ENCODE measurements at places on chromosomes 11 and 22.

DNA sequence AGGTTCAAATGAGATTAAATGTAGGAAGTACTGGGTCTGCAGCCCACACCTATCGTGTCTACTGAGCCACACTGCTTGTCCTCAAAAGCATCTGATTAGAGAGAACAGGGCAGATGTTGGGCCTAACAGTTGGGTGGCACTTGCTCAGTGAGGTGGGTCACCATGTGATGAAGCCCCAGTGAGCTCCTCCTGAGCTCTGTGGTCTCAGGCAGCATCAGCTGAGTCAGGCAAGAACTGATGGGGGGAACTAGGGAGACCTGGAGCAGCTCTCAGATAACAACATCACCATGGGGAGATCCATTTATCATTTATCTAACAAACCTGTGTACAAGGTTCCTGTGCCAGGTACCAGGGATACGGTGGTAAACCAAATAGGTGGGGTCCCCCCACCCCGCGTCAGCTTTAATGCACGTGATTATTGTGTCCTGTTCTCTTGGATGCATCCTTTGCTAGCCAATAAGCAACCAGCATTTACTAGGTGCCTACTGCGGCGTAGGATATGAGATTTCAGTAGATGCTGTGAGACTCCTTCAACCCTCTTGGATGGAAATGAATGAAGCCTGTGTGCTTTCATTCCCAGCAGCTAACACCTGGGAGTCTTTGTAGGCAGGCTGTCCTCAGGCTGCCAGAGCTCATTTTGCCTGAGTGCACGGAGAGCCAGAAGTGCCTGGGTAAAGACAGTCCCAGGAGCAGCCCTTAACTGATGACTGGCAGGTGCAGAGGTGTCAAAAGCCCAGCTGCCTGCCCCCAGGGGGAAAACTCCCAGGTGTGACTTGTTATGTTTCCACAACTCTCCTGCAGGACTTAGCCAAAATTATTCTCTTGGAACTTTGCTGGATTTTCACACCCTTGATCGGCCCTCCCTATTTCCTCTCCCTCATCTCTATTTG lies 73.6 kb upstream of the NARS2 start:
- DNase-seq: no peak

GRCh38 chr11:62725646-62726045 lies 1.6 kb downstream of the HNRNPUL2 start:
- DNase-seq: no peak

DNA sequence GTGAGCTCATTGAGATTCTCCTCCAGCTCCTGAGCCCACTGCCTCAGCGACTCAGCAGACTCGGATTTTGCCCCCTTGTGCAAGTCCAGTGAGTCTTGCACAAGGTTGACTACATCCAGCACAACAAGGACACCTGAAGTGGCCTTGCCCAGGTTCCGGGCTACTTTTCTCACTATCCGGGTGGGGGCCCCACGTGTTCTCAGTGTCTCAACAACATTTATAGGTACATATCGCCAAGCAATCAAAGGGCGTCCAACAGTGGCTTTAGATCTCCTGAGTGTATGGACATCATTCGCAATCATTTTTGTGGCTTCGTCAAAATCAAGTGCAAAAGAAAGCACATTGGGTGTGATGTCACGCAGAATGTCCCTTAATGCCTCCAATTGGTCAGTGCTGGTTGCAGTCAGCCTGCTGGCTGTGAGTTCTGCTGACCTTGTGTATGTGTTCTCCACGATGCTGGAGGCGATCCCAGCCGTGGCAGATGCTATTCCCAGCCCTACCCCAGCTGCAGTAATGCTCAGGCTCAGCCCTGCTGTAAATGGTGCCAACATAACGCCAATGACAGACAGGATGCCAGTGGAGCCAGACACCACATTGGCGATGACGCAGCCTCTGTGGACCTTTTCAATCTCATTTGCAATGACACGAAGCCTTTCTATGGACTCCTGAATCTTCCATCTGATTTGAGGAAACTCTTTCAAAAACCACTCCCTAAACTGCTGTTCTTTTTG lies 10.3 kb downstream of the APOL4 start:
- no peak for DNase-seq

- no peak for DNase-seq
These were observed 111.0 kb upstream of the ARHGAP42 start for GRCh38 chr11:100575860-100576717.

DNA sequence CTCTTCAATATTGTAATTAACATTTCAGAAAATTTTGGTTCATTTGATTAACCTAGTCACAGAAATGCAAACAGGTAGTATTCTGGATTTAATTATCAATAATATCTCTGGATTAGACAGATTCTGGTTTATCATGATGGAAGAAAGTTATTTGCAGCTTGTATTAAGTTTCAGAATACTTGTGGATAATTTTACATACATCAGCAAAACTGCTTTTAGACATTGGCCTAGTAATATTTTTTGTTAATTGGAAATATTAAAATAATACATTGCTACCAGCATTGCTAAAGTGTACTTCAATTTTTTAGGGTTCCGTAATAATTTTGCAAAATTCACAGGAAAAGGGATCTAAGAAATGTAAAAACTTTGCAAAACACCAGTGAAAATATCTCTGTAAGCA lies 3.8 kb upstream of the OR5D14 start:
- no peak for DNase-seq

DNA sequence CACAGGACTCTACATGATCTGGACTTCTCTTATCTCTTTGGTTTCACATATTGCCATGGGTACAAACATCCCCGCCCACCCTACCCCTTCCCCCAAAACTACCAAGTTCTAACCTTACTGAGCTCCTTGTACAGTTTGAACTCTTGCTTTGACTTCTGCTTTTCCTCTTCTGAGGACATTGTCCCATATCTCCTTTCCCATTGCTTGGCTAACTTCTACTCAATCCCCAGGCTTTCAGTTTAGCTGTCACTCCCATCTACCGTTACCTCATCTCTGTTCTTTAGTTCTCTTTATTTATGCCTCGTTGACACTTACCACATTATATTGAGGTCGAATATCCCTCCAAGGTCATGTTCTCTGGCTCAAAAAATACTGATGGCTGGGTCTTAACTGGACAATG lies 393.5 kb upstream of the CADM1 start:
- no peak for DNase-seq

GRCh38 chr11:74085542-74085892 lies 76.6 kb upstream of the UCP3 start:
- no peak for DNase-seq

DNA sequence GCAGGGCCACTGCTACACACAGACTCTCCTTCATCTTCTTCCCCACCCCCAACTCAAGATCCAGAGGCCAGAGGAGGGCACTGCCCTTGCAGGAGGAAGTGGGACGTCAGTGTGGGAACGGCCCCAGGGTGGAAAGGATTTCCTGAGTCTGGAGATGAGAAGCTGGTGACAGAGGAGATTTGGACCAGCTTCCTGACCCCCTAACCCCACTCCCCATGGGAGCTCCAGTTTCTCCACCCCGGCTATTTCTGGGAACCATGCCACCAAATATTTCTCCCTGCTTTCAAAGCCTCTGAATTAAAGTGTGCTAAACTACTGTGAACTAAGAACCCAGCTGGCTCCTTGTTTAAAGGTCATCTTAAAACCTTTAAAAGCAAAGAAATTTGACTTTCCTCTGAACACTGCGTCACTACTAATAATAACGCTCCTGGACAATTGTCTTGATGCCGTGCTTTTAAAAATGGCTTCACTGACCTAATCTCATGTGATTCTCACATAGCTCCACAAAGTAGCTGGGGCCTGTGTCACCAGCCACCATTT lies 46.6 kb downstream of the CWC15 start:
- no peak for DNase-seq

DNA sequence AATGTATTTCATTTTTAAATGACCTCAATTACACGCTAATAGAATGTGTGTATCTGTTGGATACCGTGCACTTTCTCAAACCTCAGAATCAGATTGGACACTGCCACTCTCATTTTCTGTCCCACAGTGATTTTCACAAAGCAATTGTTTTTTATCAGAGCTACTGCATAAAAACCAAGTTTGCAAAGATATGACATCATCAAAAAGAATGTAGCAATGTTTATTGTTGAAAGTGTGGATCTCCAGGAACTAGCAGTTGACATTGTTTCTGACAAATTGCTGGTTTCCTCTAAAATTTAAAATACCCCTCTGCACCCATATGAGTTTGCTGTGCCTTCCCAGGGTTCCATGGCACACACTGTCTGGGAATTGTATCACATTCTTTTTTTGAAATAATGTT lies 362.7 kb upstream of the DDI1 start:
- DNase-seq: no peak

Data from stimulated activated CD8-positive, alpha-beta memory T cell treated with anti-CD3 and anti-CD28 coated beads, Interleukin-7, amount 100 ng/mL, for 1 hour (primary cell).